ENCODE measurements at places on chromosomes 5 and 9.
A peak's percentile ranks its signal among the peaks of the same experiment; 100 is the strongest.

- DNase-seq = no peak
Measured at GRCh38 chr5:106600803-106601202, 1069.9 kb downstream of the EFNA5 start.

GRCh38 chr5:175384724-175385552 lies 59.0 kb downstream of the DRD1 start:
- DNase-seq = no peak

DNA sequence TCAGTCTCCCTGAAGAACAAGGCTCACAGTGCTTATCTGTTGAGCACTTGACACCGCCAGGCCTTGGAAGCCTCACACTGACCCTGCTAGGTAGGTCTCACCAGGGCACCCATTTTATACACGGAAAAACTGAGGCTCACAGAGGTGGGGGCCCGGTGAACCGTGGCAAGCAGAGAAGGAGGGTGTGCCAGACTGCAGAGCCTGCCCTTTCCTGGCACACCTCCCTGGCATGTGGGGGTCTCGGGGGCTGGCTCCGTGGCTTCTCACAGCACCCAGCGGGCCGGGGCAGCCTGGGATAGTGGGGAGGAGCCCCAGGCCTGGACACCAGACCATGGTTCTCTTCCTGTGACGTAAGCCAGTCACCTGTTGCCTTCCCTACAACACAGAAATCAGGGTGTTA lies 53.7 kb upstream of the IER5L start:
- no peak for DNase-seq

DNA sequence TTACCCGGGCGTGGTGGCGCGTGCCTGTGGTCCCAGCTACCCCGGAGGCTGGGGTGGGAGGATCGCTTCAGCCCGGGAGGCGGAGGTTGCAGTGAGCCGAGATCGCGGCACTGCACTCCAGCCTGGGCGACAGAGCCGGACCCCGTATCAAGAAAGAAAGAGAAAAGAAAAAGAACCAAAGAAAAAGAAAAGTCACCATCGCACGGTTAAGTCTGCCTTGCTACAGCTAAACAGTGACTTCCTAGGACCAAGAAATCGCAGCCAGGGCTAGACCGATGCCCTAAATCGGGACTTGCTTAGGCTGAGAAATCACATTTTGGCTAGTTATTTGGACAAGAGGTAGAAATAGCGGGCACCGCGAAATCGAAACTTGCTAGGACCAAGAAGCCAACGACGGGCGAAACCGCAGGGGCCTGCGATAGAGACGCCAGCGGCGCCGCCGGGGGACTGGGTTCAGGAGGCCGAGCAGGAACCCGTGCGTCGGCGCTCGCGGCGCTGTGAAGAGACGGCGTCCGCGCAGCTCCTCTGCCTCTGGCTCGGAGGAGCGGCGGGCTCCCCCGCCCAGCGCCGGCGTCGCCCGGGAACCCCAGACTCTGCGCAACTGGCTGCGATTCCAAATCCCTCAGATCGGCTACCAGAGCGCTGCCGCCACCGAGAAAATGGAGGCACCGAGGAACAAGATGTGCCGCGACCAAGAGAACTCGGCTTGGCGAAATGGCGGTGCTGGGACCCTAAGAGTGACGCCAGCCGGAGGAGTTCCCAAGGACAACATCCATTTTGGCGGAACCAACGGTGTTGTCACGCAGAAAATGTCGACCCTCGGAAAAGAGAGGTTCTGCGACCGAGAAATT lies 26.1 kb upstream of the ANXA2R start:
- DNase-seq = peak; percentile 64

DNA sequence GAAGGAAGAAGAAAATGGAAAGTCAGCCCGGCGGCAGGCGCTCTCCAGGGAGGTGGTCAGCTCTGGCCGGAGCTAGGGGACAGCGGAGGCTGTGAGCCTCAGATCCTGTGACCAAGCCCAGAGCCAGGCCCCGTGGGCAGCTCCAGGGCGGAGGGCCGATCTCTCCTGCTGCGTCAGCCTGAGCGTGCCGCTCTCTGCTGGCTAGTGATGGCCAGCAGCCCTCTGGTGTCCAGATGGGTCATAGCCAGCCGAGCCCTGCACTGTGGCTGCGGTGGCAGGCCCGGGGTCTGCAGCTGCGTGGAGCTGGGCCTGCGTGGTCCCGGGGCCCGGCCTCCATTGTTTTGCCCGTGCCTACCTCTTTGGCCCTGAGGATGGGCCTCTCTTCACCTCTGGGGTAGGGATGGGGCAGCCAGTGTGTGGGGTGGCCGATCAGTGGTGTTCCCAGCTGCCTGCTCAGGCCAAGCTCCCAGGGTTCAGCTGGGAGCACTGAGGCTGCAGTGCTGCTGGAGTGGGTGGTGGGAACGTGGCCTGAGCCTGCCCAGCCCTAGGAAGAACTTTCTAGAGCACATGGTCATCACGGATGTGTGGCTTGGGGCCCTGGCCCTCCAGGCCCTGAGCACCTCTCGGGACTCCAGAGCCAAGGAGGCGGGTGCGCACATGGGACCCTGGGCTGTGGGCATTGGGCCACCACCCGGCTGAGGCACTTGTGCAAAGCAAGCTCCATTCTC lies 17.1 kb upstream of the NRARP start:
- DNase-seq = no peak

DNA sequence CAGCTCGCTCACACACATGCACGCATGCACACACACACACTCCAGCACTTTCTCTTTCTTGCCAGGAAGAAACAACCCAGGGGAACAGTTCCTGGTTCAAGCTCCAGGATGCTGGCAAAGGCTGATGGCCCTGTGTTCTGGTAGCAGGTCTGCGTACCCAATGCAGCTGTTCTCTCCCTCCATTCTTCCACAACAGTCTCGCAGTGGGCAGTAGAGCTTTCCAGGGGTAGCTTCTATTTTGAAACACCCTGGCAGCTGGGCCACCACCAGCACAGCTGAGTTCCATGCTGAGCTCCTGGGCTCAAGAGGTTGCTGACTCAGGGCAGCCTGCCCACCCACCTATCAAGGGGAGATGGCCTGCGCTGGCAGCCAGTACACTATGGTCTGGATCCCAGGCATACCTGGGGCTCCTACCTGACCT lies 4.7 kb downstream of the VDAC1 start:
- DNase-seq = no peak

DNA sequence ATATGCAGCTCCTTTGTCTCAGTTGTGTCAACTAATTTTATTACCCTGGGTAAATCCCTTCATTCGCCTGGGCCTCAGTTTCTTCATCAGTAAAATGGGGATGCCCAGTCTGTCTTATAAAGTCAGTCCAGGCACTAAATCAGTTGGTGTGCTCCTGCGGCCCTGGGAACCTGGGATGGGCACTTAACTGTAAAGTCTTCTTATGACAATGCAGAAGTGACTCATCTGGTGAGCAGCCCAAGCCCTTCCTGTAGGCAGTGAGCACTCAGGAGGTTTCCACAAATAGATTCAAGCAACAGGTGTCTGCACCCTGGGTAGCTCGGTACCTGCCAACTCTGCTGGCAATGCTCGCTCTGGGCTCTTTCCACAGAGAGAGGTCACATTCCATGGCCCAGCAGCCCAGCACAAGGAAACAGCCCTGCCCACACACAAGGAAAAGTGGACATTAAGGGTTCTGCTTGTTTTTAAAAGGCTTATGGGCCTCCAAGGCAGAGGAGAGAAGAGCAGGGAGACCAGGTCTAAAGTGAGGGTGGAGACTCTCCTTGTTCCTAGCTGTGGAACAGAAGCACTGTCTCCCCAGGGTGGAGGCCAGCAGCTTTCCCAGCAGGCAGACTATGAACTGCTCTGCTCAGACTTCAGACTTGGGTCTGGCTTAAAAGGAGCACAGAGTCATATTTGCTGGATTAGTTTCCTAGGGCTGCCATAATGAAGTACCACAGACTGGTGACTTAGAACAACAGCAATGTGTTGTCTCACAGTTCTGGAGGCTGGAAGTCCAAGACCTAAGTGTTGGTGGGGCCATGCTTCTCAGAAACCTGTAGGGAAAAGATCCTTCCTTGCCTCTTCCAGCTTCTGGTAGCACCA lies 89.7 kb upstream of the ADRA1B start:
- no peak for DNase-seq

- DNase-seq = no peak
Measured at GRCh38 chr5:125042261-125042890, 295.9 kb upstream of the ZNF608 start.

DNA sequence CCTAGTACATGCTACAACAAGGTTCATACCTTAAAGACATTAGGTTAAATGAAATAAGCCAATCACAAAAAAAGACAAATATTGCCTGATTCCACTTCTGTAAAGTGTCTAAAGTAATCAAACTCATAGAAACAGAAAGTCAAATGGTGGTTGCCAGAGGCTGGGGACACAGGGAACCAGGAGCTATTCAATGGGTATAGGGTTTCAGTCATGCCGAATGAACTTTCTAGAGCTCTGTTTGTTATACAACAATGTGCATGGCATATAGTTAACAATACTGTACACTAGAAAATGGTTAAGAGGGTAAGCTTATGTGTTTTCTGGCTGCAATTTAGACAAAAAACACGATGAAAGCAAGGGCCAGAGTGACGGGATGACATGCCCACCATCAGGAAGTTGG lies 70.8 kb upstream of the EGFLAM start:
- DNase-seq = no peak

- DNase-seq = no peak
Measured at GRCh38 chr5:116652903-116653302, 78.3 kb upstream of the SEMA6A start.

DNA sequence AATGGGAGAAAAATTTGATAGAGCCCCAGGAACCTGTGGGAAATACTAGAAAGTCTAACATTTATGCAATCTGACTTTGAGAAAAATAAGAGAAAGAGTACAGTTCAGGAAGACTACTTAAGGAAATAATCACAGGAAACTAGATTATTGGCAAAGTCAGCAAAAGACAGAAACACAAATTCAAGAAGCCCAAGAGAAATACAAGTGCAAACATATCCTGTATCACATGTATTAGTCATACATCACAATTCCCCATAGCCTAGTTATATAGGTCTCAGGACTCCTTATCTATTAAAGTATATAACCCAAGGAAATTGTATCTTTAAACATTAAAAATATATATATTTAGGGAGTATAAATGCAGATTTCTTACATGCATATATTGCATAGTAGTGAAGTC lies 100.8 kb downstream of the HOMER1 start:
- DNase-seq = no peak

DNA sequence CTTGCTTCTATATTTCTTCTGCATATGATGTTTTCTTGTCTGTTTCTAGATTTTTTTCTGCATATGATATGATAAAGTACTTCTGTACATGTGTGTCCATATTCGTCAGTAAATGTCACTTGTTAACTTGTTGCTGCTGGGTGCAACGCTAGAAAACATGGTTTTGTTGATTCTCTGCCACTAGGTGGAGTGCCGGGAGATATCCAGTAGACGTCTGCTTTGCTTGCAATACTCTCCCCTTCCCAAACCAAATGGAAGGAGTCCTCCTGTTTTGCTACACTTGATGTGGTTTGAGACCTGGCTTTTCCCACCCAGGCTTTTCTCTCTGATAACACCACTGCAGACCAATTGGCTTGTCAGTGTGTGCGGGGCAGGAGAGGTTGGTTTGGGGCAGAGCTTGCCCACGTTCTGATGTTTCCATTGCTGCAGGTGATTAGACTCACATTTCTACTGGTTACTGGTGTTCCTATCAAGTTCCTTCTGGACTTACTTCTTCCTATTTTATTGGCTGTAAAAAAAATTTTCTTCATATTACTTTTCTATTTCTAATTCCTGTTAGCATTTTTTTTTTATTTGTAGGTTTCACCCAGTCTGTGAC lies 900.0 kb upstream of the CDH10 start:
- no peak for DNase-seq

GRCh38 chr5:8349855-8350254 lies 480.9 kb downstream of the MTRR start:
- no peak for DNase-seq

DNA sequence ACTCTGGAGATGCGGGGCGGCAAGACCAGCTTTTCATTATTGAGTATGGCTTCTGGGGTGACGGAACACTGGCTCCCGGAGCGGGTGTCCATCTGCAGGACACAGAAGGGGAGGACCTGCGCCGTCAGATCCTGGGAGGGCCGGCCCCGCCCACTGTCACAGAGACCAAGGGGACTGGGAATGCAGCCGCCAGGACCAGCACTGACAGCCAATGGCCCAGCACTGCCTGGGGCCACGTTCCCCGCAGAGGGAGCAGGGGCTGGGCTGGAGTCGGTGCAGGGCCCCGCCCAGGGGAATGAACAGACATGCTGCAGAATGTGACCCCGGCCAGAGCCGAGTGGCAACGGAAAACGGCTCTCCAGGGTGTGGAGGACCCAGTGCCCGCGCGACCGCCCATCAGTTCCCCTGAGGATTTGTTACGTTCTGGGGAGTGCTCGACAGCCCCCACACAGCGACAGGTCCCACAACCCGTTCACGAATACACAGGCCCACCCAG lies at the start of gene ZDHHC11:
Gene ZDHHC11 (minus strand): TSS at position 476 of the 496 bp plus-strand sequence. CDS start 384 bp downstream, at position 92.
- no peak for DNase-seq

- DNase-seq = peak; percentile 96
Measured at GRCh38 chr5:95961617-95962474, at the start of gene ELL2. ELL2 (minus strand) TSS chr5:95961851; CDS start chr5:95961721, 130 bp downstream.

DNA sequence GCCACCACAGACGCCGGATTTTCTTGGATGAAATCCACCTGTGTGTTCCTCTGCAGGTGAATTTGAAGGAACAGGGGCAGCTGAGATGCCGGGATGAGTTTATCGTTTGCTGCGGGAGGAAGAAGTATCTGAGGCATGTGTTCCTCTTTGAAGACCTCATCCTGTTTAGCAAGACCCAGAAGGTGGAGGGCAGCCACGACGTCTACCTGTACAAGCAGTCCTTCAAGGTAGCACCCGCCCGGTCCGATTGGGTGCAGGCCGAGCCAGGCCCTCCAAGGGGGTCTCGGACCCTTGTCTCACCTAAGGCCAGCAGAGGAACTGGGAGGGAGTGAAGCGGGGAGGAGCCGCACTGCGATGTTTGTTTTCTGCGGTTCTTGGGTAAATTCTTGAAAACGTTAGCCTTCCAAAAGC lies 18.4 kb upstream of the LRRC14B start:
- no peak for DNase-seq

GRCh38 chr9:90333226-90333625 lies 309.4 kb downstream of the DIRAS2 start:
- no peak for DNase-seq

GRCh38 chr9:115777610-115778009 lies 376.0 kb upstream of the PAPPA start:
- no peak for DNase-seq

GRCh38 chr5:50800410-50800809 lies 134.0 kb downstream of the PARP8 start:
- no peak for DNase-seq

DNA sequence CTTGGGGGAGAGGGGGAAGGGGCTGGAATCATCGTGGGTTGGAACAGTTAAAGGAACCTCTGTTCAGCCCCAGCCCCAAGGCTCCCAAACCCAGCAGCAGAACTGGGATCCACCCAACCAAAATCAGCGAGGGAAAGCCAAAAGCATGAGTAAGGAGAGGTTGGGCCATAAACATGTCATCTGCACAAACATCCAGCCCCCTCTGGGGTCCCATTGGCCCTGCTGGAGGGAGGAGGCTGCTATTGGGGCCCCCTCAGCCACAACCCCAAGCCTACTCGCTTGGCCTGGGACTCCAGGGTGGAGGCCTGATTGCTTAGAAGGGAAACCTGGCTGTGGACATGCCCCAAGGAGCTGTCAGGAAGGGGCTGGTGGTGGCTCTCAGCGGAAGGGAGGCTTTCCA lies 154.9 kb downstream of the FGF18 start:
- no peak for DNase-seq

Measured in activated T-cell treated with anti-CD3 and anti-CD28 coated beads for 48 hours (primary cell).